T-helper 17 cell (primary cell): ENCODE measurements at places on chromosomes 12 and 14. TPM values are rescaled to one million over a fixed set of nuclear protein-coding genes. Genes with fewer than 3 reads are reported as not detected.

EML5 gene
- 3.1 TPM for total RNA-seq

SIX1 gene
- total RNA-seq: not detected

PLCZ1 gene
- not detected for total RNA-seq

SPIC gene
- total RNA-seq: not detected

ACOT4 gene
- total RNA-seq: 1.1 TPM

CCDC175 gene
- total RNA-seq: not detected

C1R gene
- total RNA-seq: 7.2 TPM

RNF212B gene
- total RNA-seq: not detected

DNAI7 gene
- 0.72 TPM for total RNA-seq

LPAR5 gene
- total RNA-seq: 8.1 TPM

GPR84 gene
- 0.57 TPM for total RNA-seq

GPRC5A gene
- 0.02 TPM for total RNA-seq

FGF6 gene
- not detected for total RNA-seq

- DNase-seq: no peak
- no peaks in the 10 kb centered on the region for H3K36me3 ChIP-seq
- peaks cover 13% of the 10 kb centered on the region for H3K4me1 ChIP-seq
- H3K27me3 ChIP-seq: peaks cover 5% of the 10 kb centered on the region
- H3K4me3 ChIP-seq: no peak overlapping the region
- H3K27ac ChIP-seq: no peak overlapping the region
These were observed 24.9 kb upstream of the JDP2 start for GRCh38 chr14:75402867-75403413.

- H3K36me3 ChIP-seq: no peaks in the 10 kb centered on the region
- no peak overlapping the region for H3K27ac ChIP-seq
These were observed 6.0 kb upstream of the NUDT14 start for GRCh38 chr14:105187116-105187515.

DNA sequence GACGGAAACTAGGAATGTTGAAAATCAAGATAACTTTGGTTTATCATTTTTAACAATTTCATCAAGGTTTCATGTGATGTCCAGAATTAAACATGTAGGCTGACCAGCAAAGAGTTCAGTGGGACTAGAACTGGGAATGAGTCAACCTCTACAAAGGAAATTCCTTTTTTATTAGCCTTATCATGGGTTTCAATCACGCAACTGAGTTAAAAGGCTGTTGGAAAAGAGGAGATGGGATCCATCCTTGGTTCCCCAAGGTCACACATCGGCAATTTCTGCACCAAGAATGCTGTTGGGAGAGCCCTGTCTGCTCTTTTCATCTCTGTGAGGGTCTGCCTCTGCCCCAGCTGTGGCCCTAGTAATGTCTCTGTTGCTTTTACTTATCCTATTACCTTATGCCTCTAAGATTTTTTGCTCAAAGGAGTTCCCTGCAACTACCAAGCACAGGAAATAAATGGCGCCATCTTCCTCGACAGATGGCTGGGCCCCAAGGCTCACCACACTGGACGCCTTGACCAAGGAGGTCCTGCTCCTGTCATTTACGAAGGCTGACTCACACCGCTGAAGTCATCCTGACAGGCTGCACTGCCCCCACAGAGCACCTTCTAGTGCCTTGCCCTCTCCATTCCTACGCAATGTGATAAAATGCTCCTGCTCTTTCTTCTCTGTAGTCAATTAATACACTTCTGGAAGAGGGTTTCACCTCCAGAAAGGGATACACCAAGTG lies 367.4 kb downstream of the GXYLT1 start:
- no peak overlapping the region for H3K27ac ChIP-seq
- peaks cover 2% of the 10 kb centered on the region for H3K36me3 ChIP-seq
- peaks cover 10% of the 10 kb centered on the region for H3K27me3 ChIP-seq
- no peak for DNase-seq

DNA sequence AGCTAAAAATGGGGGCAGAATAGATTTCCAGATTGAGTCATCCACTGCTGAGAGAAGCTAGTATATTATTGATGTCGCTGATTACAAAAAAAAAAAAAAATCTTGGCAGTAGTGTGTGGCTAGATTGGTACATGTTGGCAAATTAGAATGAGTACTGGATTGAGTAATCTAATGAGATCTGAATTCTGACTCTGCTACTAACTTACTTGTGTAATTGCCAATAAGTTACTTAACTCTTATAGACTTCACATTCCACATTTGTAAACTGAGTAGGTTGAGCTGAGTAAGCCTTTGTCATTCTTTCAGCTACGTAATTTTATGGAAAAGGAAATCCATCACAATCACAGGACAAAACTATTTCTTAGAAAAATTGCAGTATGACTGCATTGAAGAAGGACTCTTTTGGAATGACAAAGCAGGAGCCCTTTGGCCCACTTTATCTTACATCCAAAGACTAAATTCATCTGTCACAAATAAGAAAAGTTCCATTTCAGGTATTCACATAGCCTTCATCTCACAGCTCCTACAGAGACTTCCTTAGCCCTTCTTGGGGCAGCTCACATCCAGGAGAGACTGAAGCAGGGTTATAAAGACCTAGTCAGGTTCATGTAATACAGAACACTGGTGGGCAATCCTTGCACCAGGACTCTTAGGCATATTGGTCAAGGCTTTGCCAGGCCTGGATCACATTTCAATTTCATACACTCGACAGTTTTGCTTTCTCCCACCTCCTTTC lies 197.3 kb upstream of the CPNE8 start:
- H3K4me3 ChIP-seq: no peak overlapping the region
- H3K36me3 ChIP-seq: no peaks in the 10 kb centered on the region
- H3K27me3 ChIP-seq: peaks cover 7% of the 10 kb centered on the region
- no peak overlapping the region for H3K27ac ChIP-seq
- DNase-seq: no peak
- no peaks in the 10 kb centered on the region for H3K4me1 ChIP-seq

DNA sequence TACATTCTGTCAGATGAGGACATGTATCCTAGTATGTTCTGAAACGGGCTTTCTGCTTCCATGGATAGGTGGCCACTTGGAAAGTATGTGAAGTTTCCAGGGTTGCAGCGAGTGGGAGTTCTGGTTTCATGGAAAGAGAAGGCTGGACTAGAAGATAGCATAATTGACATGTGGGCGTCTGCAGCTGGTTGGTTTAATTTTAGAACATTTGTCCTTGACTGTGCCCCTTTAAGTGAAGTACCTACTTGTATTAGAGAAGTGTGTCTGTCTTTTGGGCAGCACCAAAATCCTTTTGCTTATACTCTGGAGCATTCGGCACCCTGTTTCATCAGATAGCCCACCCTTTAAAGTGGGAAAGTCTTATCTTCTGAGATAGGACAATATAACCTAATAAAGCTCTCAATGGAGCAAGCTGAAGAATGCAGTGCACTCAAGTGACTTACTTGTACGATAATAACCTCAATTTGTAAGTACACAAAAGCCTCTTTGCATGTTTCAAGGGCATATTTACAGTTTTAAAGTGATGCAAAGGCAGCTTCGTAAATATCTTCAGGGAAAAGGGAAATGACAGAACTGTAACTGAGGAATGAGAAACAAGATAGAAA lies 35.2 kb downstream of the NTN4 start:
- H3K36me3 ChIP-seq: peaks cover 2% of the 10 kb centered on the region
- no peak overlapping the region for H3K27ac ChIP-seq
- H3K27me3 ChIP-seq: no peaks in the 10 kb centered on the region
- no peak overlapping the region for H3K4me3 ChIP-seq
- DNase-seq: no peak

- no peaks in the 10 kb centered on the region for H3K27me3 ChIP-seq
- H3K36me3 ChIP-seq: peaks cover 4% of the 10 kb centered on the region
- no peak overlapping the region for H3K27ac ChIP-seq
- H3K4me3 ChIP-seq: no peak overlapping the region
These were observed 65.3 kb upstream of the TRAF3 start for GRCh38 chr14:102711946-102712345.

DNA sequence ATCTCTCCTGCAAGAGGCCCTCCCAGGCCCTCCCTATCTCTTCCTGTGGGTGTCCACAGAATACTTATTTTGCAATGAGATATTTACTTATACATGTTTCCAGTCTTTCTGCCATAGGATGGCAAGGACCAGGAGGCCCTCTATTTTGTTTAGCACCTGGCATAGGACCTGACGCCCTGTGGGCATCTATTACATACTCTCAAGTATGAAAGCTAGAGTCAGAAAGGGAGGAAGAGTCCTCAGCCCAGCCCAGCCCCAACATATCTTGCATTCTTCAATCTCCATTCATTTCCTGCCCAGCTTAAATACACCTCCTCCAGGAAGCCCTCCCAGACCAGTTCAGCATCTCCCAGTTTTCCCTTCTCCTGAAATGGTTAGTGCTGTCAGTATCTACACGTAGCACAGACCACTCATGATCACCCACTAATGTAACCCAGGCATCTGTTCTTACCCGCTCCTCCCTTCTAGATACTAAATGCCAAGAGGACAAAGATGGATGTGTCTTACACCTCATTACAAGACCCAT lies 7.4 kb downstream of the FOXN4 start:
- H3K27ac ChIP-seq: no peak overlapping the region
- no peaks in the 10 kb centered on the region for H3K4me1 ChIP-seq
- H3K27me3 ChIP-seq: peaks cover 60% of the 10 kb centered on the region
- no peak for DNase-seq
- peaks cover 2% of the 10 kb centered on the region for H3K36me3 ChIP-seq
- H3K4me3 ChIP-seq: no peak overlapping the region

DNA sequence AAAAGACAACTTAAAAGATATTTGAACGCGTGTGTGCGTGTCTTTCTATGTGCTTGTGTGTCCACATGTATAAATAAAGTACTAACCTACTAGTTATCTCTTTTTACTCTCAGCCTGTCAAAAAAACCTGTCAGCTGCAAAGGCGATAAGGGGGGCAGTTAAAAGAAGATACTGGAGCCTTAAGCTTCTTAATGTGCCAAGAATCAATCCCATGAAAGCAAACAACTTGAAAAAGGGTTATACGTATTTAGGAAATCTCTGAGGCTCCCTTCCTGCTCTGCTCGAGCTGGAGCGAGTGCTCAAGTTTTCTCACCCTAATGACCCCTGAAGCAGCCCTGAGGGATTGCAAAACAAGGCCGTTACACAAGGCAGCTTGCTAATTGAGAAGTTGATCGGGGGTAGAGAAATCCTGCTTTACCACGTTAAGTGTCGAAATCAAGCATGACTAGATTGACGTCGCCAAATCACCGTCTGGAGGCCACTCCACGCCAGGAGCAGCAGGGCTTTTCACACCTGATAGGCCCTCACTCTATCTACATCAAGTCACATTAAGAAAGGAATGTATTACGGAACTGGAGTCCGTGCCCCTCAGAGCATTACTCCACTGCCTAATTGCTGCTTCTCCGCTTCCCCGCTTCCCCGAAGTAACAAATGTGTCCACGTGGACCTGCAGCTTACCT lies 32.4 kb downstream of the LMO3 start:
- no peak overlapping the region for H3K27ac ChIP-seq
- no peak for DNase-seq
- no peaks in the 10 kb centered on the region for H3K36me3 ChIP-seq
- no peaks in the 10 kb centered on the region for H3K27me3 ChIP-seq
- no peaks in the 10 kb centered on the region for H3K4me1 ChIP-seq

- peaks cover 43% of the 10 kb centered on the region for H3K4me1 ChIP-seq
- no peaks in the 10 kb centered on the region for H3K27me3 ChIP-seq
- peaks cover 12% of the 10 kb centered on the region for H3K36me3 ChIP-seq
- H3K27ac ChIP-seq: peak within 1 kb of the TSS; percentile 99
- DNase-seq: peak; percentile 79
These were observed at the start of the genes PPP2R3C and PRORP for GRCh38 chr14:35121887-35122695. Gene PPP2R3C, minus strand, starts transcription at chr14:35121990. Its CDS starts 31 bp downstream, at chr14:35121959. Gene PRORP, plus strand, starts transcription at chr14:35122552. Its CDS starts 694 bp downstream, at chr14:35123246.

GRCh38 chr12:20434996-20435395 lies 66.7 kb downstream of the PDE3A start:
- peaks cover 18% of the 10 kb centered on the region for H3K27me3 ChIP-seq
- DNase-seq: no peak
- H3K4me3 ChIP-seq: no peak overlapping the region
- H3K36me3 ChIP-seq: no peaks in the 10 kb centered on the region

GRCh38 chr12:118925826-118926225 lies 55.5 kb upstream of the SRRM4 start:
- no peak overlapping the region for H3K27ac ChIP-seq
- H3K4me1 ChIP-seq: no peaks in the 10 kb centered on the region
- no peak overlapping the region for H3K4me3 ChIP-seq
- no peak for DNase-seq
- no peaks in the 10 kb centered on the region for H3K27me3 ChIP-seq
- no peaks in the 10 kb centered on the region for H3K36me3 ChIP-seq

DNA sequence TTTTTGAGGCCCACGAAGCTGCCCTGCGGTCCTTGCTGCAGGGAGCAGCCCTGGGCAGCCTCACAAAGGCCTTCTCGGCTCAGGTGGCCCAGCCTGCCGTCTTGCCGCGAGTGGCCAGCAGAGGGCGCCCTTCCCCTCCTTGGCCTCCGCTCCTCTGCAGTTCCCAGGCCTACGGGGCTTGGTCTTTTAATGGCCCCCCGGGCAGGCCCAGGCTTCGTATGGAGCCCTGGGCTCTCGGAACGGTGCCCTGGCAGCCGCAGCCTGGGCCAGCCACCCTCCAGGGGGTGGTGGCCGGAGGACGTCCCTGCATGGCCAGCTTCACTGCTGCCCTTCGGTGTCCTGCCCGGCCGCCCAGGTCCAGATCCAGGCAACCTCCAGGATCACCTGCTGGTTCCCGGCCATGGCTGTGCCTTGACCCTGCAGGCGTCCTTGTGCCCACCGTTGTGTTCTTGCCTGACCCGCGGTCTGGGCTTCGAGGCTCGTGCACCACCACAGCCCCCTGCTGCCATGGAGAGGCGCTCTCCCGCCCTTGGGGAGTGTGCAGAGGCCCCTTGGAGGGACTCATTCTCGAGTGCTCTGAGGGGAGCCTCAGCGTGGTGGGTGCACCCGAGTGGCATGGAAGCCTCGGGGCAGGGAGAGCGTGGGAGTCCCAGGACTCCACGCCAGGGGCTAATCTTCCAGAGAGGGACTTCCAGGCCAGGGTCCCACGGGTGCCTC lies 9.4 kb downstream of the ASPG start:
- no peak overlapping the region for H3K27ac ChIP-seq

GRCh38 chr12:74620921-74621320 lies 83.3 kb downstream of the ATXN7L3B start:
- no peak overlapping the region for H3K27ac ChIP-seq
- no peaks in the 10 kb centered on the region for H3K27me3 ChIP-seq
- no peak overlapping the region for H3K4me3 ChIP-seq
- no peak for DNase-seq
- no peaks in the 10 kb centered on the region for H3K4me1 ChIP-seq
- no peaks in the 10 kb centered on the region for H3K36me3 ChIP-seq

GRCh38 chr12:82665142-82665923 lies 21.4 kb upstream of the TMTC2 start:
- H3K36me3 ChIP-seq: no peaks in the 10 kb centered on the region
- peaks cover 62% of the 10 kb centered on the region for H3K27me3 ChIP-seq
- H3K27ac ChIP-seq: no peak overlapping the region

GRCh38 chr14:32757568-32757967 lies 181.1 kb upstream of the NPAS3 start:
- no peaks in the 10 kb centered on the region for H3K4me1 ChIP-seq
- no peak for DNase-seq
- H3K36me3 ChIP-seq: peaks cover 2% of the 10 kb centered on the region
- no peaks in the 10 kb centered on the region for H3K27me3 ChIP-seq
- no peak overlapping the region for H3K27ac ChIP-seq
- H3K4me3 ChIP-seq: no peak overlapping the region

- peak overlapping the region; percentile 100 for H3K4me3 ChIP-seq
- H3K27ac ChIP-seq: peak overlapping the region; percentile 100
- H3K36me3 ChIP-seq: peaks cover 24% of the 10 kb centered on the region
- peaks cover 64% of the 10 kb centered on the region for H3K4me1 ChIP-seq
- no peaks in the 10 kb centered on the region for H3K27me3 ChIP-seq
These were observed 2.3 kb downstream of the DGKA start for GRCh38 chr12:55933169-55933798.
